DMS153 (cell line): ENCODE measurements at places on chromosomes 16 and 17.

GRCh38 chr16:71423016-71423415 lies 18.8 kb downstream of the TLE7 start:
- DNase-seq, result no peak

DNA sequence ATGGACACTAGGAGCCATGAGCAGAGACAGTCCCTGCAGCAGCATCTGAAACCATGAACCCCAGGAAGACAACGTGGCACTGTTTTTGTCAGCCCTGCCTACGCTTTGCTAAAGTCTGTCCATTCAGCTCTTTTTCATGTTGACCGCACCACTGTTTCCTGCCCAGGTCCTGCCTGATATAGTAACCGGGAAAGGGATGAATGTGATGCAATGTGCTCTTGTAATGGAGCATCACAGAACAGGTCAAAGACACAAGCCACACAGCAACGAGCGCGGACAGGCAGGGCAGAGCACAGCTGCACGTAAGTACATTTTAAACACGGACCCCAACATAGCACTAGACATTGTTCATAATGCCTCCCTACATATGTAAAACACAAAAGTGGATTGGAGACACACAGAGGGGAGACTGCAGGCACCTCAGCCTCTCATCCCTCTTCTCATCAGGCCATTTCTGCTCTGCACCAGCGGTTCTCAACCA lies 16.9 kb upstream of the TNFRSF13B start:
- no peak for DNase-seq

- DNase-seq, result no peak
These were observed 9.4 kb downstream of the CTRL start for GRCh38 chr16:67922221-67922620.

- DNase-seq, result no peak
These were observed 2.4 kb upstream of the TOB1 start for GRCh38 chr17:50868602-50869001.

DNA sequence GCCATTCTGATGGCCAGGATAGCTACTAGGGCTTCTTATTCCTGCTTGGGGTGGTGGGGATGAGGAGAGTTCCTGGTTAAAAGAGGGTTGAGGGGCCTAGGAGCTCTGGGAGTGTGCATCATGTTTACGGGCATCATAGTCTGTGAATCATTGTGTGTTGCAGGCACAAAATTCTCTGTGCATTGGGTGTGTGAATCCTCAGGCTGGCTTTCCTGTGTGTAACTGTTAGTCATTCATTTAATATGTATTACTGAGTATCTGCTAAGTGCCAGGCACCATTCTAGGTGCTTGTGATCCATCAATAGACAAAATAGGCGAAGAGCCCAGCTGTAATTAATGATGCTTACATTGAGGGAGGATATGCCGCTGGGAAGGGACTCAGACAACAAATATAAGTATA lies 5.8 kb downstream of the PPY start:
- no peak for DNase-seq

DNA sequence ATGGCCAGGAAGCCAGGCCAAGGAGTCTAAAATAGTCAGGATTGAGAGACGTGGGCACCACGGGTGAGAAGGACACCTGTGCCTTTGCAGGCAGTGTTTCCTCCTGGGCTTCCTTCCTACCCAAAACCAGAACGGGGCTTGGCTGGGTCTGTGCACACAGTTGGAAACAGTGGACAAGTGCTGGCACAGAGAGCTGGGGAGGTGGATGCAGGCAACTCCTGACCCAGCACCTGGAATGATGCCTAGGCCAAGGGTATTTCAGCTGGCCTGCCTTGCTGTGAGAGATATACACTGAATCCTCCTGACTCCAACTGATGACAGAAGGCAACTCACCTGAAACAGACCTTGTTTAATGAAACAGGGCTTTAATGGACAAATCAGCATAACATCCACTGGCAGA lies 186.2 kb downstream of the SLC39A11 start:
- DNase-seq, result no peak

- DNase-seq, result no peak
These were observed 1.8 kb upstream of the HOXB8 start for GRCh38 chr17:48616717-48617470.

DNA sequence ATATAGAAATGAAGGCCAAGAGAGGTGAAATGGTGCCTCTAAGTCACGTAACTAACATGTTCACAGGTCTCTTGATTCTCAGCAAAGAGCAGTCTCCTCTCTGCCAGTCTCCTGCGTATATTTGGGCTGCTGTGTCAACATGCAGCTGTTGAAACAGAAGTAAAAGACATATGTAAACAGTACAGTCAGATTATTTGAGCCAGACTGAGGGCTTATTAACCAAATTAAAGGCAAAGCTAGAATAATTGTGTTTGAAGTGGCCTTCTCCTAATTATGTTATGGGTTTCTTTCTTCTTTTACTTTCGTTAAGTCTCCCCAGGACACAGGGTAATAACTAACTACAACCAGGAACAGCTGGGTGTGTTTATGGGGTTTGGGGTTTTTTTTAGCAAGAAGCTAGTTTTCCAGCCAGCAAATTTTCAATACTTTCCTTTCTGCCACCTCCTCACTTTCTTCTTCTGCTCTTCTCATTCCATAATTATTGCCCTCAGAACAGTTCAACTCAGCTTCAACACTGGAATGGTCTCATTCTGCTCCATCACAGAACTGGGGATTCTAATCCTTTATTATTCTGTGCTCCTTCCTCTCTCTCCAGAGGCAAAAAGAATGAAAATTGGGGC lies 18.4 kb downstream of the G6PC1 start:
- DNase-seq, result peak; percentile 79

DNA sequence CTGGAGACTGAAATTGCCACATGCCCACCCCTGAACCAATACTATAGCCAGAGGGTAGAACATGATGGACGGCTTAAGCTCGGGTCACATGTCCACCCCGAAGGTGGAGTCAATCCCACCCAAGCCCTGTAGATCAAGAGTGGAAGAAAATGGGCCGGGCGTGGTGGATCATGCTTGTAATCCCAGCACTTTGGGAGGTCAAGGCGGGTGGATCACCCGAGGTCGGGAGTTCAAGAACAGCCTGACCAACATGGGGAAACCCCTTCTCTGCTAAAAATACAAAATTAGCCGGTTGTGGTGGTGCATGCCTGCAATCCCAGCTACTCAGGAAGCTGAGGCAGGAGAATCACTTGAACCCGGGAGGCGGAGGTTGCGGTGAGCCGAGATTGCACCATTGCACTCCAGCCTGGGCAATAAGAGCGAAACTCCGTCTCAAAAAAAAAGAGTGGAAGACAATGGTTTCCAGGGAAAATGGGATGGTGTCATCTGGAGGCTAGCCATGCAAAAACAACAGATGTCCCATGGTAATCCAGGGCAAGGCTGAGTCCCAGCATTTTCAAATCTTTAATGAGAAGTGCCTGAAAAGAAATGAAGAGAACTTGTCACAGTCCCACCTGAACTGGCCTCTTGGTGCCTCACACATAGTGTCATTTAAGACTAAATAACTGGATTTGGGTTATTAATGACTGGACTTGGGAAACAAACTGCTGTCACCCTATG lies 30.1 kb downstream of the CD300LF start:
- DNase-seq, result no peak

- no peak for DNase-seq
These were observed 6.8 kb downstream of the KDM8 start for GRCh38 chr16:27210174-27210573.

- no peak for DNase-seq
These were observed 2272.1 kb downstream of the TP53TG3F start for GRCh38 chr16:35731341-35732040.

- no peak for DNase-seq
These were observed 6.2 kb downstream of the JMJD6 start for GRCh38 chr17:76720211-76720610.

DNA sequence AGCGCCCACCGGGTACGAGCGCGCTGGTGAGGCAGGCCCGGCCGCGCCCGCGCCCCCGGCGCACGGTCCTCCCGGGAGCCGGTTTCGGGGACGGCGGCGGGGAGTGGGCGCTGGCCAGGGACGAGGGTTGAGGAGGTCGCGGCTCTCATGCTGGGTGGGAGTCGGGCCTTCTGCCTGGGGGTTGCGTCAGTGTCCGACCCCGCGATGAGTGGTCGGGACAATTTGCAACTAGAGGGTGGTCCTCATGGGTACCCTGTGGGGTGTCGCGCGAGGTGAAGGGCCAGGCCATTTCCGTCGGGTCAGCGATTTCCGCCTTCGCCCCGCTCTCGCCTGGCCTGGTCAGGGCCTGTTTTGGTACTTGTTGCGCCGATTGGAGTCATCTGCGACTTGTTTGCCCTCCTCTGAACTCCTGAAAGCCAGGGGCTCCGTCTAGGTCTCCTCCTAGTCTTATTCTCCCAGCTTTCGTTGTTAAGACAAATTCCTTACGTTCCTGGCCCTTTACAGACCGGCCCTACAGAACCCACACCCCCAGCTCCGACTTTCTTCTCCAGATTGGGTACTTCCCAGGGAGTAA lies 14.9 kb downstream of the NAA60 start:
- DNase-seq, result no peak

DNA sequence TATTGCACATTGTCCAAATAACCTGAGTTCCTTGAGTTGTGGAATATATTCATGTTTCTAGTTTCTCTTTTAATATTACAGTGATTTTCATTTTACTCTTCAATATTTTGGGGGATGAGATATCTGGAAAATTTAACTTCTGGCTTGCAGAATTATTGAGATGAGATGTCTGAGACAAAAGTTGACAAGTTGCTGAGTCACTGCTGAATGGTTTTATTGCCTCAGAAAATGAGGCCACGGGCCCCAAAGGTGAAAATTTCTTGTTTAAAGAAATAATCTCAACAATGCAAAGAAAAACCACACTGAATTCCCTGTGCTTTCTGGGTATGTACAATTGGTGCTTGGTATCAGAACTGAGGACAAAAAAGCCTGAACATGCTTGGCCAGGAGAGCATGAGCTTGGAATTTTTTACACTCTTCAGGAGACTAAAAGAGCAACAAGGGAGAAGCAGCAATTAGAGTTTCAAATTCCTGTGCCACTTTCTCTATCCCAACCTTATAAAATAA lies 129.2 kb upstream of the TOM1L1 start:
- no peak for DNase-seq

DNA sequence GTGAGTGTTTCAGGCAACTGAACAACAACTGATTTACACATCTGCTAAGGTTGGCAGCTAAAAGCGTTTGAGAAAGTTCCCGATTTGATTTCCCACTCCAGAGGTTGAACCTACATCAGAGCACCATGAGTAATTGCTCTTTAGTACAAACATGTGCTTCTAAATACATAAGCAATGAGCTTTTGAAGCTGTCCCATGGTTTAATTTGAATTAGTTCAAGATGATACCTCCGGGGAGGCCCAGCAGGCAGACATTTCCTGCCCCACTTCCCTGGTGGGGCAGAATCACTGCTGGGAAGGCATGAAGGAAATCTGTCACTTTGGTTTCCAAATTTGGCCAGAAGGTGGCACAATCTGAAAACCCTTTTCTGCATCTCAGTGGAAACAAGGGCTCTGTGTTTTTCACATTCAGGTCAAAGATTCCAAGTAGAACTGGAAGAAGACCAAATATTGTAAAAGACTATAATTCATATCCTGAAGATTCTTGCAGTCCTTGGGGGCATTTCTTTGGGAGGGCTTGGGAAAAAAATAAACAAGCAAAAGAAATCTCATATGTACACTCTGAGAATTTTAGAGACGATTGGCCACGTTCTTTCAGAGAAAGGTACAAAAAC lies 176.2 kb upstream of the FAM20A start:
- DNase-seq, result peak; percentile 58

GRCh38 chr17:45315648-45316433 lies 979 bp downstream of the MAP3K14 start:
- DNase-seq, result no peak

DNA sequence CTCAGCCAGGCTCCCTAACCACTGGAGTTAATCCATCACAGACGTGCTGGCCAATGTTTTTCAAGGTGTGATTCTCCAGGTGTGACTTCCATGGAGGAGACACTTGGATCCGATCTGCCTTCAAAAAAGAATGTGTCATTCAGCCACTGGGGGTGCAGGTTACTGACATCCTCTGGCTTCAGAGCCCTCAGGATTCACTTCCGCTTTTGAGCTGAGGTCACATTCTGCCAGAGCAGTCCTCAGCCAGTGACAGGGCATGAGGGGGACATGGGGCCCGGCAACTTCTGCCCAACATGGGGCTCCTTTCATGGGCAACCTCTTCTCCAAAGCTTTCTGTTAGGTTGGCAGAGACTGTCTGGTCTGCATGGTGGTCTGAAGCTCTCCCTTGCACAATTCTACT lies 81.4 kb downstream of the GRIN2A start:
- DNase-seq, result no peak
